Stimulated activated CD4-positive, alpha-beta T cell treated with anti-CD3 and anti-CD28 coated beads, Interleukin-12 subunit alpha, Interleukin-12 subunit beta, amount 100 ng/mL, for 4 hours (primary cell): ENCODE measurements at places on chromosomes 16 and 17.

- DNase-seq = no peak
Measured at GRCh38 chr17:76379646-76380376, 4.6 kb upstream of the SPHK1 start.

- DNase-seq = no peak
Measured at GRCh38 chr17:40553694-40554534, 11.4 kb downstream of the CCR7 start.

DNA sequence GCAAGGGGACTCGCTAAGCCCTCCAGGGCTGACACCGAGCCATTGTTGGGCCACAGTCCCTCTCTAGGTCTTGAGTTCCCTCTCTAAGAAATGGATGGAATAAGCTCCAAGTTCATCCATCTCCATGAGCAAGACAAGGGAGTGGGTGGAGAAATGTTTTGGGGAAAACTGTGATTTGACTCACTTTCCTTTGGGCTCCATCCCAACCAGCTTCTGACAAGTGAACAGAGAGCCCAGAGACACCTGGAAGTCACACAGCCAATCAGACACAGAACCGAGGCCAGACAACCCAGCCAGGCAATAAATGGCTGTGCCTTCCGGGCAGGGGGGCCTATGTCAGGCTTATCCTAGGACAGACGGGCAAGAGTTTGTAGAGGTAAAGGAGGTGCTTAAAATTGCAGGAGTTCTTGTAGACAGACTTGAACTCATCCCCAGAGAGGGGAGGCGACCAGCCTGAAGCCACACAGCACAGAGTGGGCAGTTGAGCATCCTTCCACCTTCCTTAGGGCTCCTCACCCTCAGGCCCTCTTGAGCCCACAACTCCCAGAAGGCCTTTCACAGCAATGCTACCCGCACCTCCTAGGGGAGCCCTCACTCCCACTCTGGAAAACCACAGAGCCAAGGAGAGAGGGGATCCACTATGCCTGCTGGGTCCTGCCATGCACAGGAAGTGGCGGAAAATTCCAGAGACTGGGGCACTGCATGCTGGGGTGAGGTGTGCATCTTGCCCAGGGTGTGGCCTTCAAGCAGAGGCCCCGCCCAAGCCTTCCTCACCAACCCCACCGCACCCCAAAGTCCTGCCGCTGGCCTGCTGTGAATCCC is 9.5 kb upstream of the FAM83G start:
- DNase-seq = no peak

- no peak for DNase-seq
Measured at GRCh38 chr17:66730461-66730923, 104.4 kb upstream of the CACNG5 start.

- no peak for DNase-seq
Measured at GRCh38 chr16:70713824-70714223, 28.0 kb upstream of the MTSS2 start.

DNA sequence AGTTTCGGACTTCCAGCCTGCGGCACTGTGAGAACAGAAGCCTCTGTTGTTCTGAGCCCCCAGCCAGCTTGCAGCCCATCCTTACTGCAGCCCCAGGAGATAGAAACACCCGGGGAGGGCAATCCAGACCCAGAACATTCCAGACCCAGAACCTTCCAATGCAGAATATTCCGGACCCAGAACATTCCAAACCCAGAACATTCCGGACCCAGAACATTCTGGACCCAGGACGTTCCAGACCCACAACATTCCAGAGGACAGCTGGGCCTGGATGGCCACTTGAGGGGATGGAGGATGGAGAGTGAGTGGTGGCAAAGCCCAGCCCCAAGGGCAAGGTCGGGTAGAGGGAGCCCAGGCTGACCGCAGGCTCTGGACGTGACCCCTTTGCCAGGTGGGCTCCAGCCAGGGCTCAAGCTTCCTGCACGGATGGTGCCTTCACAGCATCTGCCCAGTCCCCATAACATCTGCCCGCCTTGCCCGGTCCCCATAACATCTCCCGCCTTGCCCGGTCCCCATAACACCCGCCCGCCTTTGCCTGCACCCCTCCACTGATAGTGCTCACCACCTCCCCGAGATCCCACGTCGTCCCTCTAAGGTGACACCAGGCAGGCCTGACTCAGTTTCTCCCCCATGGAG is 3.5 kb downstream of the CBFA2T3 start:
- DNase-seq = no peak

DNA sequence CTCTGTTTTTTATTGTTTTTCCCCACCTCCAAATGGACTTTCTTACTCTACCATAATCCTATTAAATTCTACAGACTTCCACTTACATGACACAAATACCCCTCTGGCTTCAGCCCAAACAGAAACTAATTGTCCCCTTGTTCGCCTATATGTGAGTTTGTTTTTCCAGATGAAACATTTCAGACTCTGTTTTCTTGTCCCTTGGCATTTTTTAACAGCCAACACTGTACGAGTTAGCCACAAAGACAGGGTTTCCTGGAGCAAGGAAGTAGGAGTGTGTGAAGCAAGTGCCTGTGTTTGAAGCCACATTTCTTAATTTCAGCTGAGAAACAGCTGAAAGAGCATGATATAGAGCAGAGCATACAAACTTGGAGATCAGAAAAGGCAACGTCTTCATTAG is 382.2 kb upstream of the CDH5 start:
- no peak for DNase-seq

DNA sequence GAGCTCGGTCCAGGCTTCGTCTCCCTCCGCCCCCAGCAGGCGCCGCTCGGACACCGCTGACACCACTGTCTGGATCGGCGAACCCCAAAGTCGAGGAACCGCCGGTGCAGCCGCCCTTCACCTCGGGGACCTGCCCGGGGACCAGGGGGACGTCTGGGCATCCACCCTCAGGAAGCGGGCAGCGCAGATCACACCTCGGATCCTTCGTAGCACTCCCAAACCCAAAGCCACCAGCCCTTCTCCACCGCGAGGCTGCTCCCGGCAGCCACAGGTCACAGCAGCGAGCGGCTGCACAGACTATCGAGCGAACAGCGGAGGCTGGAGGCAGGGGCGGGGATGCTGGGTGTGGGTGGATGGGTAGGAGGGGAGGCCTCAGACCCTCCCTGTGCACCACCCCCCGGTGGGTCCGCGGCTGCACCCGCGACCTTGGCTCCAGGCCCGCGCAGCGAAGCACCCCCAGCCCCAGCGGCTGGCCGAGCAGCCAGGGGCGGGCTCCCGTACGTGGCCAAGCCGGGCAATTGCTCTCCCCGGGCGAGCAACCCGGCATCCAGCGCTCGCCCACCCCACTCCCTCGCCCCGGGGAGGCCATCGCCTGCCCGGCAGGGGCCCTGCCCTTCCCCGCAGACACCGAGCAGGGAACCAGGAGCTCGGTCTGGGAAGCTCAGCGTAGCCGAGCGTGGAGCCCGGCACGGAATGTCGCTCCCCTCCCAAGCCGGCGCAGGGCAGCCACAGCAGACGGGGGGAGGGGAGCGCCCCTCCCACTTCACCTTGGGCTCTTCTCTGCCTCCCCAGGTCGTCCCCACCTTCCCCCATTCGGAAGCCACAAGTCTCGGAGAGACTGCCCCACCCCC is 1.0 kb downstream of the SDK2 start:
- peak; percentile 9 for DNase-seq

DNA sequence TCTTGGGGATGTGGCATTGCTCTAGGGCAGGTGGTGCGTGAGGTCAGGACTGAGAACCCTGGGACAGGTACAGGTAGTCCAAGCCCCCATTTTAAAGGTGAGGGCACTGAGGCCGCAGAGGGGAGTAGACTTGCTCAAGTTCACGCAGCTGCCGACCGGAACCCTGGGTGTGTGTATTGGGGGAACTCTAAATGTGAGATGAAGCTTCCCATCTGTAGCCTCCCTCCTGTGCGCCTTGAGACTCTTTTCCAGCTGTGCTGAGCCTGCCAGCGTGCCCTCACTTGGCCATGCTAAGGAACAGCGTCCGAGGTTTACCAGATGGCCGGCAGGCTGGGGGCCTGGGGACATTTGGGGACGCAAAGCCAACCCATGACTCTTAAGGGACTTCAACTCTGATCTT is 79.0 kb upstream of the CDC42EP4 start:
- DNase-seq = no peak

GRCh38 chr17:44170499-44171201 is at the start of gene ASB16:
ASB16 (plus strand) TSS chr17:44170704; CDS start chr17:44170790, 86 bp downstream.
- DNase-seq = no peak

DNA sequence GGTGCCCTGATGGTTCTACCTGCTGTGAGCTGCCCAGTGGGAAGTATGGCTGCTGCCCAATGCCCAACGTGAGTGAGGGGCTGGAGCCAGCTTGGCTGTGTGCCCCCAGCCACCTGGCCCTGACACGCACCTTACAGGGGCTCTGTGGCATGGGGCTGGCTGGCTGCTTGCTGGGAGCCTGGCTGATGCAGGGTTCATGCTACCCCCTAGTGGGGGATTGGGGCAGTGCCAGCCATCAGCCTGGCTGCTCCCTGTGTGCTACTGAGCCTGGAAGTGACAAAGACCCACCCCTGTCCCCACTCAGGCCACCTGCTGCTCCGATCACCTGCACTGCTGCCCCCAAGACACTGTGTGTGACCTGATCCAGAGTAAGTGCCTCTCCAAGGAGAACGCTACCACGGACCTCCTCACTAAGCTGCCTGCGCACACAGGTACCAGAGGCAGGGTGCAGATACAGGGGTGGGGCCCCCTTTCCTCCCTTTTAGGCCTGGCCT is 5.7 kb downstream of the GRN start:
- peak; percentile 71 for DNase-seq

GRCh38 chr17:74128456-74129211 is 74.8 kb upstream of the RPL38 start:
- no peak for DNase-seq

- DNase-seq = no peak
Measured at GRCh38 chr16:72066747-72067146, 3.7 kb downstream of the HPR start.

DNA sequence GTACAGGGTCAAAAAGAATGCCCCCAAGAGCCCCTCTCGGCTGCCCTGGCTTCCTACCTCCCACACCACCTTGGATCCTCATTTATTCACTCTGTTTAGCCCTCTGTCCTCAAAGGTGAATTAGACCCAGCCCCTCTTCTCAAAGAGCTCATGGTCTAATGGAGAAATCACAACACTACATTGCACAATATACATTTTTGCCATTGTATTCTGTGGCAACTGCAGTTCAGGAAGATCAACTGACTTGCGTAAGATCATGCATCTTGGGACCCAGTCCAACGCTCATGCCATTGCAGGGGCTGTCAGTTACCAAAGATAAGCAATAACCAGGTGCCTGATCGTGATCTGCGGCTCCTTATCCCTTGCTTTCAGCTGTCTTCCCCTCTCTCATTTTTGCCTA is 1.4 kb downstream of the KRT38 start:
- DNase-seq = no peak

DNA sequence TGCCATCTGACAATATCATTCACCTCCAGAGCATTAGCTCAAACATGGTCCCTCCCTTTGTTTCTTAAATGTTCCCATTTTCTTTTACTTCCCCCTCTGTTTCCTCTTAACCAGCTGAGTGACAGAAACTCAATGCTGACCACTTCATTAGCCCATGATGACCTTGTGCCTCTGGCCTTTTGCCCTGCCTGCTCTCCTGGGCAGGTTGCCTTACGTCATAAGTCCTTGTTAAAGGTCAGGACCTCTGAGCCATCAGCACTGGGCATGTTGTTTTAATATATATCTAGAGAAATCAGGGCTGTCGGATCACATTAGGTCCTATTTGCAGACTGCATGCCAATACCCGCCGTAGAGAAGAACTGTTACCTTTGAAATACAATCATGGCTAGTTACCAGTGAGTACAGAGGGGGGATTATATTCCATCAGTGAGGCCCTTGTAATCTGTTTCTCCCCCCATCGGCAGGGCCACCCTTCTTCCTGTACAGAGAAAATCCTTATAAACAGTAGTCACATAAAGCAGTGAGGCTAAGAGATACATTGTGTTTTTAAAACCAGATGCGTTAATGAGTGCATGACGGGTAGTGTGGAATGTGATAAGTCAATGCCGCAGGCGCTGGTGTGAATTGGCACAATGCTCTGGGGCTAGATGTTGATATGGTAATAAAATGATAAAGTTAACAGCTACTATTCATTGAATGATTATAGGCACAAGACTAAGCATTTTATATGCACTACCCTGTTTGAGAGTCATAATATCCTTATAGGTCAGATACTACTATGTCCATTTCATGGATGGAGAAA is 94.3 kb upstream of the ZFHX3 start:
- no peak for DNase-seq

DNA sequence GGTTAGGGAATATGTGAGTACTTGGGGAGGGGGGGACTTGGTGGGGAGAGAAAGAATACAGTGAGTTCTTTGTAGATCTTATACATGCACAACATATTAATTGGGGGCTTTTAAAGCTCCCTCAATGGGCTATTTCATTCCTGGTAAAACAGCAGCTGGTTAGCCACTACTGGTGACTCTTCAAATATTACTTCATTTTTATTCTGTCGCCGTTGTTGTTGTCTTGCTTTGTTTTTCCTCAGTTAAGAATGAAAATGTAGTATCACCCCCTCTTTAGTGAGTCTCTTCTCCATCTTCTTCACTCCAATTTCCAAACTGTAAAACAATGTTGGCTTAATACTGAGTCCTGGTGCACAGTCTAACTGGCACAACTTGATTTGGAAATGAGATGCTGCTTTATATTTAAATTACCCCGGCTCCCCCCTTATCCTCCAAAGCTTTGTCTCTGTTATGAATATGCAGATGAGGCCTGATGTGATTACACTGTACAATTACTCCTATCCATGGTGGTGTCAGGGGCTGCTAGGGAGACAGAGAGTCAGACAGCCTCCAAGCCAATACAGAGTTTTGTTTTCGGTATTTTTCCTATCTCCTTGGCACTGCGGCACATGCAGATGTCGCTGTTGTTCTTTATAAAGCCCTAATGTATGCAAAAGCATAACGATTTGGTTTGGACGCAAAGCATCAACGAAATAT is 256.9 kb upstream of the PMFBP1 start:
- DNase-seq = no peak

DNA sequence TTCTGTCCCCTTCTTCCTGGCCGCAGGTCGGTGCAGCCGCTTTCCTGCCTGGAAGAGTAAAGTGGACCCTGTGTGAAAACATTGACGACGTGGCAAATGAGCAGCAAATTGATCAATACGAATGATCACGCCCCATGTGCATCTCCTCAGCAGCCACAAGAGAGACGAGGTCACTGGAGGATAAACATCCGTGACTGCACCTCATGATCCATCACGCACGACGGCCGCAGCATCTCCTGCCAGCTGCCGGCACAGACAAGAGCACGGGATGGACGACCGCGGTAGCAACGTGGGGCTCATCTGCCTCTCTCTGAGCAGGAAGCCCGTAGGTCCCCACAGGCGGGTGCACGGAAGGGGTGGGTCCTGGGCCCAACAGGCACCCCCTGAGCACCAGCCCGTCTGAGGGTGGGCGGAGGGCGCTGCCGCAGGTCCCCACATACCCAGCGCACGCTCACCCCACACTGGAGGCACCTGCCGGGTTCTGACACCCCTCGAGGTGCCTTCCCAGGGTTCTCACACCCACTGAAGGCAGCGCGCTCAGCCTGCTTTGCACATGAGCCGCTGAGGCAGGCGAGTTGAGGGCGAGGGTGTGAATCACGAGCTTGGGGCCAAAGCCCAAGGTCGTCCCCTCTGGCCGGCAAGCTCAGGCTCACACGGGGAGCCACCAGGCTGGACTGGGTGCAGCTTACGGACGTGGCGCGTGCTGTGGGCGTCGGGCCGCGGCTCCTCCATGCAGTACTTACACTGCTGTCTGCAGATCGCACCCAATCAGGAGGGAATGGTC is 12.3 kb upstream of the CDH15 start:
- no peak for DNase-seq

- no peak for DNase-seq
Measured at GRCh38 chr17:69405096-69405495, 9.4 kb upstream of the MAP2K6 start.
